Esophagus squamous epithelium (tissue), 5 donors: ENCODE measurements at places on chromosomes 5 and 9.

GRCh38 chr9:136318111-136318775 lies 9.1 kb upstream of the GPSM1 start:
- DNase-seq: no peak

- DNase-seq: no peak
These were observed 401.1 kb upstream of the TRPC7 start for GRCh38 chr5:136766456-136766855.

GRCh38 chr5:170006021-170006420 lies 25.7 kb upstream of the INSYN2B start:
- DNase-seq: no peak

- DNase-seq: no peak
These were observed 36.5 kb downstream of the HABP4 start for GRCh38 chr9:96486386-96487028.

DNA sequence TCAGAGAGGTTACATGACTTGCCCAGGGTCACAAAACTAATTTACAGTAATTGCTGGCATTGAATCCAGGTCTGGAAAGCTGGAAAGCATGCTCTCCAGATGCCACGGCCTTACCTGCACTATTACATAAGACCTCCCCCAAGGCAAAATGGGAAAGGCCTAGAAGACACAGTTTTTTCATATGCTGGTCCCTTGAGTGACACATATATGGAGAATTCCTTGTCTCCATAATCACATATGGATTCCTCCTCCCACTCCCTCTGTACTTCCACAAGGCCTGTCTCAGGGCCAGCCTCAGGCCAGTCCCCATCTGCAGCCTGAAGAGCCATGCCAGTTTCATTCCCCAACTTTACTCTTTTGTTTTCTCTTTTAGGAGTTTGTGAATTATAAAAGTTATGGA lies 28.6 kb upstream of the MEIKIN start:
- no peak for DNase-seq

DNA sequence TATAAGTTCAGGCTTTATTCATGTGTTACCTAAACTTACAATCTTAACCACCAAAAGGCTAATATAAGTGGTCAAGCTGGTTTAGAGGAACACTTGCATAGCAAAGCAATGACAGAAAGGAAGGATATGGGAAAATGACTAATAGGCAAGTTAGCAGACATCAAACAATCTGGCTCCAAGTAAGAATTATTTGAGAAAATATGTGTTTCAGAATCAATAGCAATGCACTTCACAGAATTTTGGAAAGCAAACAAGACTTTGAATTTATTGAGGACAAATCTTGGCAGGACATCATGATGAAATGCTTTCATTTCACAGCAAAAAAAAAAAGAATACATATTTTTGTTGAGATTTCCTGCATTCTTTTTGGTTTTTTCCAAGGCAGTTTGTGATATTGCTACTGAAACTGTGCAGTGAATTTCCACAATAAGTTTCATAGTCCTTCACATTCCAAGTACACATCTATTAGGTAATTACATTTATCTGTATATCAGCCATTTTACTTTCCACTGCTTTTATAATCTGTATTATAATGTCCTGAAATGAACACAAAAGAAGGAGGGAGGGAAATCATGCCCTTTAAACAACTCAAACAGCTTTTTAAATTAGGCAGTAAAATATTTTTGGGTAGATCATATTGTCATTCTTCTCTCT lies 417.9 kb downstream of the NR2F1-AS1 start:
- DNase-seq: no peak

GRCh38 chr5:115623658-115624057 lies 2.2 kb downstream of the TMED7 start:
- DNase-seq: no peak

GRCh38 chr5:5364932-5365331 lies 57.5 kb upstream of the ICE1 start:
- no peak for DNase-seq

DNA sequence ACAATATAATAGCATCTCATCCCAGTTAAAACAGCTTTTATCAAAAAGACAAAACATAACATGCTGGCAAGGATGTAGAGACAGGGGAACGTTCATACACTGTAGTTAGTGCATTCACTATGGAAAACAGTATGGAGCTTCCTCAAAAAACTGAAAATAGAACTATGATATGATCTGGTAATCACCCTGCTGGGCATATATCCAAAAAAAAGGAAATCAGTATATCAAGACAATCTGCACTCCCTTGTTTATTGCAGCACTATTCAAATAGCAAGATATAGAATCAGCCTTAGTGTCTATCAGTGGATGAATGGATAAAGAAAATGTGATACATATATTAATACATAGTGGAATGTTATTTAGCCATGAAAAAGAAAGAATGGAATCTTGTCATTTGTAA lies 88.5 kb downstream of the PBX3 start:
- DNase-seq: no peak

DNA sequence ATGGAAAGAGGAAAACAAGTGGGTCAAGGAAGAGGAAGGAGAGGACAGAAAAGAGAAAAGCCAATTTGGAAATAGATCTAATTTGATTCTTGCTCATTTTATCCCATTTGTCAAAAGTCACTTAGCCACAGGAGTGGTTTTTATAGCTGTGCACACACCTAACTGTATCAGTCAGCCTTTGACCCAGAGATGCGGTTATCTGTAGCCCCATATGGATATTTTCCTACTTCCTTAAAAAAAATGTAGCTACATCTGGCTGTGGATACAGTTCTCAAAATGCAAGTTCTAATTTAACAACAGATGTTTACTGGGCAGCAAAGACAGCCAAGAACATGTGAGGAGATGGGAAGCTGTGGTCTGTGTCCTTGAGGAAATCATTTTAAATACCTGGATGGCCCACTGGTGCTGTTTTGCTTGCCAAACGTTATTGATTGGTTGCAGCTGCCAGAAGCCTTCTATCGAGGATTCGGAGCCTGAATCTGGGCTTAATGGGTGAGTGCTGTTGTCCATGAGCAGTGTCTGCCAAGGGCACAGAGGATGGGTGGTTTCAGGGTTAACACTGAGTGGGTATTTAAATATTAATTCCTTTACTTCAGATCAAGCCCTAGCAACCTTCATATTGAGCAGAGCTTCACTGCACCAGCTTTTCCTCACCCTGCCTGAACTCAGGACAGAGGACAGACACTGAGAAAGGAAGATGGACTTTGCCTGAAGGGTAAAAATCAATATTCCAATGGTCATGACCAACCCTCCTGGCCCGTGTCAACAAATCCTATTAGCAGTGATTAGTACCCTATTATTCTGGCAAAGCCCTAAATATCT lies 92.2 kb downstream of the APBA1 start:
- DNase-seq: no peak

- no peak for DNase-seq
These were observed 131.3 kb downstream of the ZDHHC21 start for GRCh38 chr9:14561929-14562405.

DNA sequence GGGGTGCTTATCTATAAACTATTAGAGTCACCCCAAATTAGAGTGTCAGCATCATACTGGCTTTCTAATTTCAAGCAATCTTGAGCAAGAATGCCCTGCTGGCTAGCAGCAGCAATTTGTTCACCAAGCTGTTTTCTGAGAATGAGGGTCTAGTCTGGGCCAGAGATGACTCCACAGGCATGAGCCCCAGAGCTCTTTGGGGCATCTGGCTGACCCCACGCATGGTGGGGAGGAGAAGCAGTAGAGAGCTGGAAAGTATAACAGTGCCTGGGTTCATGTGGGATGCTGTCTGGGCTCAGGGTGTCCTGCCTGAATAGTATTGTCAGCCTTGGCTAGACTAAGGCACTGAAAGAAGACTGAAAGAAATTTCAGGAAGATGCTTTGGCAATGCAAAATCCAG lies 64.9 kb downstream of the C6 start:
- DNase-seq: no peak

GRCh38 chr5:105670596-105670995 lies 2000.1 kb downstream of the EFNA5 start:
- DNase-seq: no peak

- no peak for DNase-seq
These were observed 1952.6 kb downstream of the MAT2B start for GRCh38 chr5:165457859-165458481.

GRCh38 chr5:64811050-64811640 lies 42.4 kb downstream of the CWC27 start:
- no peak for DNase-seq

DNA sequence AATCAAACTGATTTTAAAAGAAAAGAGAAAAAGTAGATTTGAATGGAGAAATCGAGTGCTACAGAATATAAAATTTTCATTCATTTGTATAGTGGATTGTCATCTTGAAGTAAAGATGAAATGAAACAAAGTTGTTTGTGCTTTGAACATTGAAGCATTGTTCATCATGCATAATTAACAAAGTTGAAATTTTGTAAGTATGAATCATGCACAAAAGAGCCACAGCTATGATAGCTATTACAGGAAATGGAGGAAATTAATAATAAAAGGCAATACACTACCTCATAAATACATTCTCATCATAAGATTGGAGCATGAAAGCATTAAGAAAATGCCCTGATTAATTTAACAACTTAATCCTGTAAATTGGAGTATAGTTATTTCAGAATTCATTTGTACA lies 153.4 kb upstream of the TLX3 start:
- no peak for DNase-seq

DNA sequence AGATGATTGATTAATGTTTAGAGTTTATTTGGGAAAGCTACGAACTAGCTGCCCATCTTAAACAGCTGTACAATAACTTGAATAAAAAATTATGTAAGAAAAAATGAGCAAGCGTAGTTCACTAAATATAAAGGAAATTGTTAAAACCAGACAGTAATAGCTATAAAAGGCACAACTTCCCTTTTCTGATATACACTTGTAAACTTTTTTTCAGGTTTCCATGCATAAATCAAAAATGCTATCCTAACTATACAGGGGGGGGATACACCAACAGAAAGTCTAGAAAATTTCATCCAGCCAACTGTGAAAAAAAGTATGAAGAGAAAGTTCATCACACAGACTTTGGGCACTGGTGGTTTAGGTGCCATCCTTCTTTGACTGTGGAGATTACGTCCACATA lies 122.3 kb downstream of the NR3C1 start:
- DNase-seq: no peak

- no peak for DNase-seq
These were observed 116.8 kb upstream of the TBC1D2 start for GRCh38 chr9:98372077-98372836.

DNA sequence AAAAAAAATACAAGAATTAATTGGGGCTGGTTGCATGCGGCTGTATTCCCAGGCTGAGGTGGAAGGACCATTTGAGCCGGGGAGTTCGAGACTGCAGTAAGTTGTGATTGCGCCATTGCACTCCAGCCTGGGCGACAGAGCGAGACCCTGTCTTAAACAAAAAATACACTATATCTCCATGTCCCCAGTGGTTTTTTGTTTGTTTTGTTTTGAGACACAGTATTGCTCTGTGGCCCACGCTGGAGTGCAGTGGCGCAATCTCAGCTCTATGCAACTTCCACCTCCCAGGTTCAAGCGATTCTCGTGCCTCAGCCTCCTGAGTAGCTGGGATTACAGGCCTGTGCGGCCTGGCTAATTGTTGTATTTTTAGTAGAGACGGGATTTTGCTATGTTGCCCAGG lies 1.2 kb downstream of the COQ4 start:
- DNase-seq: no peak

GRCh38 chr9:21121595-21122251 lies 19.9 kb downstream of the IFNW1 start:
- DNase-seq: no peak

DNA sequence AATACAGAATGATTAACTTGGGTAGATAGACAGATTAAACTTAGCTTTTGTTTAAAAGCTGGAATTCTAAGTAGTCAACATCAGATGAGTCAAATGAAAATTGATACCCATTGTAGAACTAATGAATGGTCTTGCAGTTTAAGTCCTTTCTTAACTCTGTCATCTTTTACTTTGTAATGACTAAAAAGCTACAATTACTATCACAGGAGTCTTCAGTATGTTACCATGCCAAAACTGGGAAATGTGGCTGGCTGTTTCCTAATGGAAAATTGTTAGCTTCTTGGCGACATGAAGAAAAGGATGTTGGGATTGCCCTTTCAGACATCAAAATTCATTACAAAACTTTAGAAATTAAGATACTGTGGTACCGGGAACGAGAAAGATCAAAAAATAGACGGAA lies 20.2 kb upstream of the ANXA1 start:
- no peak for DNase-seq

DNA sequence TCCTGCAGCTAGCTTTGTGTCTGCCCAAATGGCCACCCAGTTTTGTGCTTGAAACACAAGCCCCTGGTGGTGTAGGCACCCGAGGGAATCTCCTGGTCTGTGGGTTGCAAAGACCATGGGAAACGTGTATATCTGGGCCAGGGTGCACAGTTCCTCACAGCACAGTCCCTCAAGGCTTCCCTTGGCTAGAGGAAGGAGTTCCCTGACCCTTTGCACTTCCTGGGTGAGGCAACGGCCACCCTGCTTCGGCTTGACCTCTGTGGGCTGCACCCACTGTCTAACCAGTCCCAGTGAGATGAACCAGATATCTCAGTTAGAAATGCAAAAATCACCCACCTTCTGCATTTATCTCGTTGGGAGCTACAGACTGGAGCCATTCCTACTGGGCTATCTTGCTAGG lies 865.0 kb upstream of the ACO1 start:
- DNase-seq: no peak

DNA sequence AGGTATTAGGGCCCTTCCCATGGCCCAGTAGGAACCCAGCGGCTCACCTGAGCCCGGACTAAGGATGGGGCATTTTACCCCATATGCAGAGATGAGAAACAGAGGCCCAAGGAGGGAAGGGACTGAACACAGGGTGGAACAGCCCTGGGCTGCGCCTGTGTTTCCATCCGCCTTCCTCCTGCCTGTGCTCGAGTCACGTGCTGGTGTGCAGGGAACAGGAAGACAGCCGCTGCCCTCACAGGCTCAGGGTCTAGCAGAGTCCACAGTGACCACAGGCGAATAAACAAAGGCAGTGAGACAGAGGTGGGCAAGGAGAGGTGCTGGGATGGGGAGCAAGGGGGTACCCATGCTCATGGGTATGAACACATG lies 129.4 kb downstream of the C9orf50 start:
- no peak for DNase-seq

- no peak for DNase-seq
These were observed 90.3 kb upstream of the ZNF366 start for GRCh38 chr5:72597456-72597948.

GRCh38 chr9:114412048-114412683 lies 24.4 kb upstream of the AKNA start:
- no peak for DNase-seq

DNA sequence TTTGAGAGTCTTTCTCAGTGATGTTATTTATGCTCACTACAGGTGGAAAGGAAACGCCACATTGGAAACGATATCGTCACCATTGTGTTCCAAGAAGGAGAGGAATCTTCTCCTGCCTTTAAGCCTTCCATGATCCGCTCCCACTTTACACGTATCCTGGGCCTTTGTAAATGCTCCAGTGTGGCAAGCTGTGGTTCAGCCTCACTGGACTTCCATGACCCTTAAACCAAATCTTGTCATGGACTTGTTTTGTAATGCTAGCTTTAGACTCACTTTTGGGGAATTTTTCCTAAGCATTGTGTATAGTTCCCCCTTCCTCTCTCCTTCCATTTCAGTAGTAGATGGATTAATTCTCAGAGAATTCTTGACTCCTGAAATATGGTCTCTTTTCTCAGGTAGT lies 60.9 kb upstream of the SLC2A8 start:
- no peak for DNase-seq

GRCh38 chr5:153256-153655 lies 38.0 kb upstream of the LRRC14B start:
- no peak for DNase-seq
